ENCODE measurements at places on chromosomes 7 and 10.

DNA sequence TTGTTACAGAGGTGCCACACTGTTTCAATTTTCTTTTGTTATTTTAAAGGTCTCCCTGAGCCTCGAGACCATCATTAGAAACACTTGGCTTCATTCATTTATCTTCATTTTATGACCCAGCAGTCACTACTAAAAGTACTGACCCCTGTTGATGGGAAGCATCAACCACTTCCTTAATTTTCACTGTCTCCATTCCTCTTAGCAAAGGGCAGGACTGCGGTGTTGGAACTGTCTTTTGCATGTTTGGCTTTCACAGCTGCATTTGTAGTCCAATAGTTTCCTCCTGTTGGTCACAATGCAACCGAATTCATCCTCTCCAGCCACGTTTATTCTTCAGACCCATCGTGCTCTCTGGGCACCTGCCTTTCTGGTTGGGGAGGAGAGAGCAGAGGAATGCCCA is 46.7 kb upstream of the PDZD8 start:
- no peak for DNase-seq

DNA sequence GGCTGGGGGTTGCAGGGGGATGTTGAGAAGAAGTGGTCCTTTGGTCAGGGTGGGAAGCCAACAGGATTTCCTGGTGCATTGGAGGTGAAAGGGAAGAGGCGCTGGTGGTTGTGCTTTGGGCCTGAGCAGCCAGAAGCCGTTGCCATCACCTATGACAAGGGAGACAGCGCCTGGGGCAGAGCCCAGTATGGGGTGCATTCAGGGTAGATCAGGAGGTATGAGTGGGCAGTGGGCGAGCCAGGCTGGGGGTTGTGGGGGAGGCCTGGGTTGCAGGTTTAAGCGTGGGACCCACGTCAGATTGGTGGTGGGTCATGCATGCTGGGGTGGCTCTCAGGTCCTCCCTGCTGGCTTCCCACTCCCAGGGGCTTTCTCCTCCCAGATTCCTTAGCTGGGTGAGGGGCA is 6.3 kb upstream of the PILRB start:
- DNase-seq, result no peak

- DNase-seq, result no peak
Observed at GRCh38 chr7:30977896-30978564, 14.3 kb downstream of the GHRHR start.

DNA sequence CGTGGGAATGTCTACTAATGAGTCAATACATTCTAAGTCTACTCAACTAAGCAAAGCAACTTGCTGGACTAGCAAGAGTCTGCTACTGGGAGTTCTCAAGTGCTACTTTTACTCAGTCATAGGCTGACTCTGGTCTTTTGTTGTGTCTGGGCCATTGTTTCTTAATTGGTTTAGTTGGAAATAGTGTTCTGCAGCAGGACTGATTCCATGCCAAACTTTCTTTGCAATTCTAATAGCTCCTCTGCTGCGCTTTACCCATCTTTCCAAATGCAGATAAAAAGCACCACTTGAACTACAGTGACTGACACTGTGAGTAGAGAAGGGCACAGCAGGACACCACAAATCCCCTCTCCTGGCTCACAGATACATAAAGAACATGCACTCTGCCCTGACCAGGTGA is 125.7 kb downstream of the CD36 start:
- DNase-seq, result no peak

GRCh38 chr7:12403287-12404181 is at the start of gene VWDE:
Gene VWDE, minus strand, starts transcription at chr7:12403865. Its CDS starts 149 bp downstream, at chr7:12403716.
- peak; percentile 14 for DNase-seq

DNA sequence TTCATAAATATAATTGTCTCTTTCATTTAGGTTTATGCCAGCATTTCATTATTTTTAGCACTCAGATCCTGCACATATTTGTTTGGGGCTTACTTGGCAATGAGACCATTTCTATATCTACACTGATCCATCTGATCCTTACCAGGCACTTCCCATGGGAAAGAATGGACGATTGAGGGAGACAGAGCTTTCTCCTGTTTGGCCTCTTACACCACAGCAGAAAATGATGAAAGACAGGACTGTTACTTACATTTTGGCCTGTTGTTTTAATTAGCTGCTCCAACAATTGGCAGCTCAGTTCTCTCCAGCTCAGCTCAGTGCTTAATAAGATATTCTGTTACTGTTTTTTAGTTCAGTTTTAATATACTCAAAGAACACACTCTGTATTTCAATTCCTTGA is 77.6 kb upstream of the RSU1 start:
- DNase-seq, result no peak

DNA sequence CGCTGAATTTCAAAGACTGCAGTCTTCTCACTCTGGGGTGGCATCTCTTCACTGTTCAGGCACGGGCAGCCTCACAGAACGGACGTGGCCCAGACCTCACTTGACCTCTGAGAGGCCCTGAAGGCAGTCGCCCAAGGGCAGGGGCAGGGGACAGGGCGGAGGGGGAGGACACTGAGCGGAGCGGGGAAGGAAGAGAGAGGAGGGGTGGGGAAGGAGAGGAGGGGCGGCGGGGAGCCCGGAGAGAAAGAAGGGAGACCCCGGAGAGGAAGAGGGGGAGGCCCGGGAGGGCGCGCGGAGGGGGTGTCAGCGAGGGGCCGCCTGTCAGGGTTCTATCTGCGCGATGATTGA is 58.7 kb upstream of the COMTD1 start:
- no peak for DNase-seq

DNA sequence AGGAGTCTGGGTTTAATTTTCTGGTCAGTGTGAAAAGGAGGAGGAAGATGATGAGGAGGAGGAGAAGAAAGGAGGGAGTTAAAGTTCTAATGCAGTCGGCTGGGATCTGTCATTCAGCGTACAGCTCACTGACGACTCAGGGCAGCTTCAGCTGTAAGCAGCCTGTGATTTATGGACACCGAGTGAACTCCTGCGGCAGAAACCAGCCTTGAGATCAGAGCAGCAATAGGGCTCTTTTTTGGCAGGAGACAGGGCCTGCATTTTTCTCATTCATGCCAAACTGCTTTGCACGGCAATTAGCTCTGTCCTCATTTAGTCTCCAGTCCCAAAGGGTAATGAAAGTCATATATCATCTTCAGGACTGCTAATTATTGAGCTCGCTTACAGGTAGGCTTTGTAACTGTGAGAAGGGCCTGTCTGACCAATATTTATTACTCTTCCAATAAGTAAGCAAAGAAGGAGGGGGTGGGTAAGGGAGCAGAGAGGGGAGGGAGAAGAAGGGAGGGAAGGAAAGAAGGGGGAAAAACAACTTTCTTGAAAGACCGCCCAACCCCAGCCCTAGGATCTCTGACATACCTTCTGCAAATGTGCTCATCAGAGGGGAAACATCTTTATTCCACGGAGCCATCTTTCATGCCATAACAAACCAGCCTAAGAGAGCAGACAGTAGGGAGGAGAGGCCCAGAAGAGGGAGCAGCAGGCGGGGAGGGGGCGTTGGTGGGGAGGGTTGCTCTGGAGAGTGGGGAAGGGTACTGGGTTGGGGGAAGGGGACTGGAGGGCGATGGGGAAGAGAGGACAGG is 48.1 kb upstream of the COMTD1 start:
- no peak for DNase-seq

DNA sequence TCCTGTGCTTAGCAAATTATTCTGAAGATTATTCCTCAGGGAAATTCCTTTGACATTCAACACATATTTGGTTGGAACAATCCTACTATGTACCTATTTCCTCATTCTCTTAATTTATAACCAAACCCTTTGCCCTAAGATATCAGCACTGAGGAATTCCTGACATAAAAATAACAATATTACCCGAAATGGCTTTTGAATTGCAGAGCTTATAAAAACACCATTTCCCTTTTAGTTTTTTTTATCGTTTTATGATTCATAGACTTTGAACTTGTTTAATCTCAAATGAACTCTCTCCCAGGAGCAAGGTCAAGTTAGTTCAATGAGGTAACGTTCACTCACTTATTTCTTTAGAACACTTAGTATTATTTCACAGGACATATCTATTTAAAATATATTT is 7.7 kb upstream of the ABCB1 start:
- DNase-seq, result no peak

GRCh38 chr10:11231285-11231684 is 213.6 kb downstream of the CELF2 start:
- DNase-seq, result no peak

GRCh38 chr7:100793806-100794660 is 33.3 kb downstream of the EPHB4 start:
- no peak for DNase-seq

DNA sequence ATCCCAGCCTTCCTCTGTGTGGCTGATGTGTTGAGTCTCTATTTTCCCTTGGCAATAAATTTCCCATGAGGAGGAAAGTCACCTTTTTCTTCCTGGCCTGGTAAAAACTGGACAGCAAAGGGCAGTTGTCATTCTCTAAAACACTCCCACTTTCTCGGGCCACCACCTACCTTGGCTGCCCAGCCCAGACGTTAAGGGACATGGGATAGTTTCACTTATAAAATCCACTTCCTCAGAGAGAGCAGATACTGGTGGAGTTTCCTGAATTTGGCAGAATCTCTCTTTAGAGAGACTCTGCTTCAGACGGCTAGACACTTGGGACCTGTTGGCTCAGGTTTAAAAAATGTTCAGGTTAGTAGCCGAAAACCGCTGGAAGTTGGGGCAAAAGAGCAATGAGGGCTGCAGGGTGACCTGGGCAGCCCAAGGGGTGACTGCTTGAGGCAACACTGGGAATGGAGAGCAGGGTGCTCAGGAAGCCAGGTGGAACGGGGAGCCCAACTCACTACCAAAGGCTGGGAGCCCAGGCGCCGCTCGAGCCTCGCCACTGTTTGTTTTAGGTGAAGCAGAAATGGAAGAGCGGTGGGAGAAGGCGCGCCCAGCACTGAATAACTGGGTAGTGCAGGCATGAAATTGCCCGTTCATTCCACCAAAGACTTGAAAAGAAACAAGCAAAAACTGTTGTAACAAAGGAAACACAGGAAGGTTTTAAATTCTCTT is 186.1 kb downstream of the TRIL start:
- no peak for DNase-seq

DNA sequence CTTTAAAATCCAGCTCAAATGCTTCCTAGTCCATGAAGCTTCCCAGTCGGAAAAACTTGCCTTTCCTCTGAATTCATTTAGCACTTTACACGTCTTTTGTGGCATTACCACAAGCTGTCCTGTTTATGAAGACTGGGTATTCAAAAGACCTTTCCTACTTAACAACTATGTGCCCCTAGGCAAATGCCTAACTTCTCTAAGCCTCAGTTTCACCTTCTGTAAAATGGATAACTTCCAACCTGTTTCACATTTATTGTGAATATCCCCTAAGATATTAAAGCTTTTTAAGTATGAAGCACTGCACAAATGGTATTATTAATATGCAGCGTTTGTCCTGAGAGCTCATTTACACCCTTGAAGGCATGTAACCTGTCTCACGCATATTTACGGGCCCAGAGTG is 843 bp downstream of the CFAP70 start:
- DNase-seq, result no peak

DNA sequence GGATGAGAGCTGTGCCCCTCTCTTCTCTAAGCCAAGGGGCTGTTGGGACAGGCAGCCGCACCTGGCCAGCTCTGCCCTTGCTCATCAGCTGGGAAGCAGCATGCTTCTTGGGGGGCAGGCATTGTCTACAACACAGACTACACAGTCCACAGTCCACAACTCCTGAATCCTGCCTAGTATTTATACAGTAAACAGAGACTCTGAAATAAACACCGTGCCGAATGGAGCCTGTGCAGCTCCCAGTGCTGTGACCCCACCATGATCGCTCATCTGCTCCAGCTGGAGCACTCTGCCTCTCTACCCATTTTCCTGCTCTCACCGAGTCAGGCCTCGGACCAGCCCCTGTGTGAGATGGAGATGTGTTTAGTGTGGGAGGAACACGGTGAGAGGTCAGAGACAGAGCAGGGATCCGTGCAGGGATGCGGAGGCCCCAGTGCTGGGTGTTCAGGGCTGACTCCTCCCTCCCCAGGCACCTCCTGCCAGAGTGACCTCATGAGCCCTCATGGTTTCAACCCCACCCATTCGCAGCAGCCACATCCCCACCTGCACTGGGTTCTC is 608.0 kb downstream of the DNAJB6 start:
- no peak for DNase-seq

GRCh38 chr7:45151967-45152366 is 5.6 kb upstream of the RAMP3 start:
- DNase-seq, result no peak

DNA sequence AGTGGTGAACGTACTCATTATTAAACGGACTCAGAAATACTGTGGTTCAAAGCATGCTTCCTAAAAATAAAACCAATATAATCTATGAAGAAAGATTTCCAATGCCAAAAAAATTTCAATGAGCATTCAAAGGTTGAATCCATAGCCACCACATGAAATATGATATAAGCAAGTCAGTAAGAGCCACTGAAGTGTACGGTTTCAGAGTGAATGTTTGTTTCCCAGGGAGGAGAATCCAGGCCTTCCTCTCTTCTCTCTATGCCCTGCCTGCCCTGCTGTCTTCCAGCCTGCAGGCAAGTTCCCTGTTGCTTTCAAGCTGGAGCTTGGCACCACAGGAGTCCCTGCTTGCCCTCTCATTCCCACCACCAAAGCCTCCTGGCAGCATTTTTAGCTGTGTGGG is 1171.6 kb upstream of the C7orf33 start:
- no peak for DNase-seq

DNA sequence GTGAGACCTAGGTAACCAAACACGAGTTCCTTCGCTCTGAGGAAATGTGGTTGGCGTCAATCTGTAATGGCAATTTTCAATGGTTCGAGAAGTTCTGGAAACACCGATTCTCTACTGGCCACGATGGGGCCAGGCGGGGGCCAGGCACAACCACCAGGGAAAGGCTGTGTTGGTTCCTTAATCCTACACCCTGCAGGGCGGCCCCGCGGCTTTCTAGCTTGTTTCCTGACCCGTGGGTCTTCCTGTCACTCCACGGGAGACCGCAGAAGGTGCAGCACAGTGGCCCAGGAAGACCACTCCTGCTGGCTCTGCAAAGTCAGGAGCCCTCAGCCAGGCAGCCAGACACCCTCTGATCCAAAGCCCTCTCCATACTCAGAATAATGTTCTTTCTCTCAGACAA is 113.4 kb downstream of the FGFR2 start:
- no peak for DNase-seq

- no peak for DNase-seq
Observed at GRCh38 chr7:96998744-96999143, 6.6 kb upstream of the DLX6 start.

DNA sequence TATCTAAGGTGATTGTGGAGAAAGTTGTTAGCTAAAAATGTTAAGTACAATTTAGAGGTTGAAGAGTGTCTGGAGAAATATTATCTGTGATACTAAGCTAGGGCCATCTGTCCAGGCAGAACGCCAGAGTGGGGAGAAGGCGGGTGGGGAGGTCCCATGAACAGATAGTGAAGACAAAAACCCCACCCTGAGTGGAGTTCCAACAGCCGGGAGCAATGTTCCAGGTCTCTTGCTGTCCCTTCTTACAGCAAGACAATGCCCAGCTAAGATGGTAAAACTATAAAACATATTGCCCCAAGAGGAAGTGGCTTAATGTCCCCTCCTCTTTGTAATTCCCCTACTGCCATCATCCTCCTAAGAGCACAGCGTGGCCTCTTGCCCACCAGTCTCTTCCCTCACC is 10.4 kb upstream of the IL15RA start:
- DNase-seq, result no peak

GRCh38 chr10:62492012-62492869 is 118.1 kb downstream of the ZNF365 start:
- no peak for DNase-seq
